ENCODE measurements at places on chromosomes 12 and 14. TPM values are rescaled to one million over a fixed set of nuclear protein-coding genes. Genes with fewer than 3 reads are reported as not detected.

The IRAK3 gene
- total RNA-seq = 2.2 TPM

The KRT6B gene
- total RNA-seq = not detected

The SRRM4 gene
- 1.1 TPM for total RNA-seq

The LRFN5 gene
- 5.4 TPM for total RNA-seq

The HOXC12 gene
- total RNA-seq = not detected

The CMA1 gene
- not detected for total RNA-seq

The OR4K1 gene
- not detected for total RNA-seq

The SOX5 gene
- total RNA-seq = 2.6 TPM
